ENCODE measurements at places on chromosomes 7 and 10.
A peak's percentile ranks its signal among the peaks of the same experiment; 100 is the strongest.

DNA sequence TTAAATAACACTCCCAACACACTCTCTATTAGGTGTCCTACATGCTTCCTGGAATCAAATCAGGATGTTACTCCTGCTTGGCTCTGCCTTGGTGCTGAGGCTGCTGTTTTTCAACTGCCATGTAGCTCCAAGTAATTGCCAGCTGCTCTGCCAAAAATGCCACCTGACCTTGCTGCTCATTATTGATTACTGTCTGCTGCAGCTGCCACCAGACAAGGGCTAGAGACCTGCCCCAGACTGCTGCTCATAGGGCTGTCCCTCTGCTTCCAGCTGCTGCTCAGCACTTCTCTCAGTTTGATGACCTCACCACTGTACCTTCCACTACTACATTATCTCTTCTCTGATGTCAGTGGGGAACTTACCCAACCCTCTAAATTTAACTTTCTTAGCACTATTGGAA, 102.5 kb downstream of the PCLO start:
- no peak for DNase-seq

- no peak for DNase-seq
Measured at GRCh38 chr10:104337521-104337984, 712 bp downstream of the ITPRIP start.

DNA sequence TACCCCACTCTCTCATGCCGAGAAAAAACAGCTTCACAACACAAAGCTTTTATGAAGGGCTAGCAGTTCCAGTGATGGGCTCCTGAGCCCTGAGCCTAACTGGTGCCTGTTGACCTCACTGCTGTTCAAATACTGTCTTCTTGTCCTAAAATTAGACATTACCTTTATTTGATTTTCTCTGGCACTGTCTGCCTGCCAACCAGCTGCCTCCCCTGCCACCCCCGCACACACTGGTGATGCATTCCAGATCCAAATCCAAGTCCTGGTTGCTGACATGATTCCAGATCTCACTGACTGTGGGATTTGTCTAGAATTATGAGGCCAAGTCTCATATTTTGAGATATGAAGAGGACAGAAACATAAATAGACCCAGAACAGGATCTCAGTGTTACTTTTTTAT, 816.2 kb downstream of the NRG3 start:
- DNase-seq, result no peak

GRCh38 chr7:25031007-25031406, 51.0 kb upstream of the OSBPL3 start:
- DNase-seq, result no peak

GRCh38 chr10:132444877-132445351, 47.9 kb downstream of the PWWP2B start:
- no peak for DNase-seq

DNA sequence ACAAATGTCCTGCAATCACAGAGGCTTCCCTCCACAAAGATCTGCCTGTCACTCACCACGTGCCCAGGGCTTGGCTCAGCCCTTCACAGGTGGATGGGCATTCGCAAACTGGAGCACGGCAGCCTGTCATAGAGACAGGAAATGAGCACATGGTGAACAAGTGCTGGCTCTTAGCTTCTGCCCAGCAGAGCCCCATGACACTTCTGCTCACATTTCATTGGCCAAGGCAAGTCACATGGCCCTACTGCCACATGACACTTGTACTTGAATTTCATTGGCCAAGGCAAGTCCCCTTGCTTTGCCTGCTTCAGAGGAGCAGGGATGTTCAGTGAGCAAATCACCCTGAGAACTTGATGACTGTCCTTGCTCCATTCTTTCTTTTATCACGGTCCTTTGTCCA, 110.8 kb upstream of the PPP2R2D start:
- DNase-seq, result peak; percentile 9

GRCh38 chr10:19986591-19986990, 170.4 kb downstream of the PLXDC2 start:
- no peak for DNase-seq

- no peak for DNase-seq
Measured at GRCh38 chr7:45215601-45216062, 58.0 kb downstream of the RAMP3 start.
